ENCODE measurements at places on chromosomes 6 and 20.
A peak's percentile ranks its signal among the peaks of the same experiment; 100 is the strongest.

DNA sequence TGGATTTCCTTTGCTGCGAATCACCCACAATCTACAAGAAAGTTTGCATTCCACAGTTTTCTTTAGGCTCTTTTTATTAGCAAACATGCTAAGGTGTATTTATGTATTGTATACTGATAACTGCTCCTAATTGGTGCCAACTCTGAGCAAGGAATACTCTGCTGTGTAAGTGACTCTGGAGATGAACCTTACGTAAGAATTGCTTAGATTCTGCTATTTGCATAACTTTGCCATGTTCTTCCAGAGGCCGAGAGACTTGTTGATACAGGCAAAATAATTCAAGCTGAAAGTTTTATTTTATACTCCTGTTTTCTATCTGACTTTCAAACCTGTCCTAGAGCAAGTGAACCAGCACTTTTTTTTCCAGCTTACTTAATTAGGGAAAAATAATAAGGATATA, 461.3 kb downstream of the GJA1 start:
- no peak for DNase-seq

DNA sequence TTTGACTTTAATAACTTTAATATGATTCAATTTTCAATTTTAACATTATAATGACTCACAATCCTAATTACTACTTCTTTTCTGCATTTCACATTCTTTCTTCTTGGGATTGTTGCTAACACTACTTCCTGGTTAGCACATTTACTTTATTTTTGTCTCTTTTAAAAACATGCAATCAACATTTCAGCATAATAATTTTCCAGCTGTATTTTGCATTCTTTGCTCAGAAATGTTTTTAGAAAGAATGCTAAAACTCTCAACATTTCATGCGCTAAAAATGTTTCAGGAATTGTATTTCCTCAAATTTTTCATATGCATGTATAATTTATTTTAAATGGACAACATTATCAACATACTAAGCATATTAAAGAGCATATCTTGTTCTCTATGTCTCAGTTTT, 1302.1 kb upstream of the GJE1 start:
- no peak for DNase-seq

DNA sequence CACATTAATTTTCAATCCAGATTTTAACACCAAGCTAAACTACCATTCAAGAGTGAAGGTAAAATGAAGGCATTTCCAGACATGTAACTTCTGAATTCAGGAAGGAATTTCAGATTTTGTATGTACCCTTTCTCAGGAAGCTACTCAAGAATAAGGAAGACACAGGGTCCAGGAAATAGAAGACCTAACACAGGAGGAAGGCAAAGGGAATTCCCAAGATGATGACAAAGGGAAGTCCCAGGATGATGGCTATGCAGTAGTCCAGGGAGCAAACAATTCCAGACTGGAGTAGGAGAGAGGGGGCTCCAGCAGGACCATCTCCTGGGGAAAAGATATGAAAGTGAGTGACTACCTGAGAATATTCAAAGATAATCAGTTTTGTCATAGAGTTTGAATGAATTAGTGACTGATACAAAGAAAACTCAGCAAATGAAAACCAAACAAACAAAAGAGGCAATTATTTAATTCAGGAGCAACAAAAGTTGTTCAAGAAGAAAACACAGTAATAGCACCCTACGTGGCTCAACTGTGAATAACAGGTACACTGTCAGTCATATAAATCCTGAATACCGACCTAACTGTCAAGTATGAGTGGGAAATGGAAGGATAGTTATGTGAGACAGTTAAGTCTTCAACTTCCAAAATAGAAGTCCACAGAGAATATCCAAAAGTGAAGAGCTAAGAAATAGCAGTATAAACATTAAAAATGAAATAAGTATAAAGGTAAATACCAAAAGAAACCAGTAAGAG, 4.0 kb downstream of the RNF24 start:
- DNase-seq = no peak

DNA sequence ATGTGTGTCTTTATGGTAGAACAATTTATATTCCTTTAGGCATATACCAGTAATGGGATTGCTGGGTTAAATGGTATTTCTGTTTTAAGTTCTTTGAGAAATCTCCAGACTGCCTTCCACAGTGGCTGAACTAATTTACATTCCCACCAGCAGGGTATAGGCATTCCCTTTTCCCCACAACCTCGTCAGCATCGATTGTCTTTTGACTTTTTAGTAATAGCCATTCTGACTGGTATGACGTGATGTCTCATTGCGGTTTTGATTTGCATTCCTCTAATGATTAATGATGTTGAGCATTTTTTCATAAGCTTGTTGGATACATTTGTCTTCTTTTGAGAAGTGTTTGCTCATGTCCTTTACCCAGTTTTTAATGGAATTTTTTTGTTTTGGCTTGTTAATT, 5.3 kb upstream of the TASP1 start:
- DNase-seq = no peak

- DNase-seq = peak; percentile 92
Measured at GRCh38 chr6:108684771-108685329, 124.1 kb downstream of the FOXO3 start.

DNA sequence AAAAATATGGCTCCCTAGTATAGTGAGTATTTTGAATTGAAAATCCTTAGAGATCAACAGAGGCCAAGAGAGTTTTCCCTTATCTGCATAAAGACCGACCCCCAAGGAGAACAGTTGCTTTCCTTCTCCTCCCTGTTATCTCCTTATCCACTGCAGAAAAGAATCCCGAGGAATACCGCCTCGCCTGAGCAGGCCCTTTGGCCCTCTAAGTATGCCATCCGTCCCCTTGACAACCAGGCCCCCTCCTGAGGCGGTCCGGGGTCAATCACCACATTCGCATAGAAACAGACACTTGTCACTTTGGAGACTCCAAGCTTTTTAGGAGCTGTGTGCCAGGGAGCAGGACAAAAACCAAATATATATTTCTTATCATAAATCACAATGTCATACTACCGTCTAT, 15.9 kb upstream of the GGTLC1 start:
- no peak for DNase-seq

DNA sequence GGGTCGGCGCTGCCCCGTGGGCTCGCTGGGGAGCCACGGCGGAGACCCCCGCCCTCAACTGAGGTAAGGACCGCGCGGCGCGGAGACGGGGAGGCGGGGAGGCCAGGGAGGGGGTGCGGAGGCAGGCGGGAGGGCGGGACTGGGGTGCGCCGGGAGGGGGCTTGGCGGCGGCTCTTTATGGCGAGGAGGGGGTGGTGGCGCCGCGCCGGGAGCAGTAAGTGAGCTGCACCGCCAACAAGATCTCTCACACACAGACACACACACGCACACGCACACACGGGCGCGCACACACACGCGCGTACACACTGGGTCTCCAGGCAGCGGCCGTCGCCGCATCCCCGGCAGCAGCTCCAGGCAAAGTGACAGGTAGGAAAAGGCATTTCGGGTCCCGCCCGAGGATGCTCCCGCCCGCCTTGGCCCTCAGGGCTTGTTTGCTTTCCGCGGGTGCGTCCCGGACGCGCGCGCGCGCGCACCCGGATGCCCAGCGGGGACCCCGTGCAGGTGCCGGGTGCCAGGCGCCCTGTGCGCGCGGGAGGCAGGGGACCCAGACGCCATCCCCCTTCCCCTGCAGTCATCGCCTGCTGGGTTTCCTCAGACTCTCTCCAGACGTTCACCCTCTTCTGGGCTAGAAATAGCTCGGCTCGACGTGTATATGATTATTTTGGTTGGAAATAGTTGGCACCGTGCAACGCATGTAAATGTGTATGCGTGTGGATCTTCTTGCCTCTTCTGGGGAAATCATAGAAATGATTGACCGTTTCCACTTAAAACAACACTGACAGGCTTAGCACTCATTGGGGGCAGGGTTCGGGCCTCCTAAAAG, at the start of gene PLCB4:
Gene PLCB4 (plus strand): TSS at position 247 of the 823 bp plus-strand sequence. CDS start 238,728 bp downstream, outside the sequence.
- DNase-seq = peak; percentile 79

Measured in islet precursor cell (in vitro differentiated cells).